NCI-H1105 treated with DMSO at 0.1 percent for 48 hours (cell line): ENCODE measurements at places on chromosomes 12 and 14.

DNA sequence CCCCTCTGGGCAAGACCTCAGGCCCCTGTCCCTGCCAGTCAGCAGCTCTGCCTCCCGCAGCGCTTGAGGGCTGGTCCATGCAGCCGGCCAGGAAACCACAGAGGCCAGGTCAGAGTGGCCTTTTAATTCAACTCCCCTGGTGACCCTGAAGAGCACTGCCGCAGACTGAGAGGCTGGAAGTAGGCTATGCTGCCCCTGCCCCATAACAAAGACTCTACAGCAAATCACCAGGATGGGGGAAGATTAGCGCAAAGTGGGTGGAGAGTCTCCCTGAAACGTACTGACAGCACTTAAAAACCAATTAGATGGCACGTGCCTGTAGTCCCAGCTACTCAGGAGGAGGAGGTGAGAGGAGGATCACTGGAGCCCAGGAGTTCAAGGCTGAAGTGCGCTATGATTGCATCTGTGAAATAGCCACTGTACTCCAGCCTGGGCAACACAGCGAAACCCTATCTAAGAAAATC lies 70.5 kb downstream of the ITPK1 start:
- no peak for DNase-seq

- DNase-seq = no peak
These were observed 52.3 kb downstream of the KCNK10 start for GRCh38 chr14:88270776-88271175.

- no peak for DNase-seq
These were observed 92.2 kb downstream of the SLC5A8 start for GRCh38 chr12:101117842-101118241.

DNA sequence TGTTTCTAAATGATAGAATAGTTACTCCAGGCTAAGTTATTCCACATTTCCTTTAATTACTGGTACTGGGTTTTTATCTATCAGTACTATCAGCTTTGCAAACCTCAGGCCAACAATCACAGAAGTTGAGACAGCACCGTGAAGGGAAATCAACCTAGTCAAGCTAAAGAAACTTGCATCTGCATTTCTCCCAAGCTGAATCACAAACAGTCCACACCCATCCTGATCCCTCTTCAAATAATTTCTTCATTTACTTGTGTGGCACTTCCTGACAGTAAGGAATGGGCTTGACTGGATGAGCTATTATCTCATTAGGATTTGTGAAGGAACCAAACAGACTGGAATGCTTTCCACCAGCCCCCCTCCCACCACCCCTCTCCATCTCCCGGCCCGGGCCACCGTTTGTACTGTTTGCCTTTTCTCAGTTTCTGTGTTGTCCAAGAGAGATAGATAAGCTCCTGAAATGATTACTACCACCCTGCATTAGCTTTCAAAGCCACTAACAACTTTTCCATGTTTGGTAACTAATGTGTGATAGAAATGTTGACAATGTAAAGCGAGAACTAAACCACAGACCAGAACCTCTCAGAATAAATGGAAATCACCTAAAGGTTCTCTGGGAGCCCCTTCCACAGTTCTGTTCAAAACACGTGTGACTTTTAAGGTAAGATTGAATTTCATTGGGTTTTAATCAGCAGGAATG lies 236.3 kb downstream of the SLC25A21 start:
- no peak for DNase-seq

GRCh38 chr12:105977236-105977635 lies 161.5 kb downstream of the NUAK1 start:
- DNase-seq = no peak

- DNase-seq = no peak
These were observed 6.5 kb downstream of the KCNK10 start for GRCh38 chr14:88316521-88316920.

GRCh38 chr14:50035214-50035613 lies 81.2 kb downstream of the VCPKMT start:
- no peak for DNase-seq

GRCh38 chr14:75411214-75411540 lies 16.6 kb upstream of the JDP2 start:
- peak; percentile 64 for DNase-seq

DNA sequence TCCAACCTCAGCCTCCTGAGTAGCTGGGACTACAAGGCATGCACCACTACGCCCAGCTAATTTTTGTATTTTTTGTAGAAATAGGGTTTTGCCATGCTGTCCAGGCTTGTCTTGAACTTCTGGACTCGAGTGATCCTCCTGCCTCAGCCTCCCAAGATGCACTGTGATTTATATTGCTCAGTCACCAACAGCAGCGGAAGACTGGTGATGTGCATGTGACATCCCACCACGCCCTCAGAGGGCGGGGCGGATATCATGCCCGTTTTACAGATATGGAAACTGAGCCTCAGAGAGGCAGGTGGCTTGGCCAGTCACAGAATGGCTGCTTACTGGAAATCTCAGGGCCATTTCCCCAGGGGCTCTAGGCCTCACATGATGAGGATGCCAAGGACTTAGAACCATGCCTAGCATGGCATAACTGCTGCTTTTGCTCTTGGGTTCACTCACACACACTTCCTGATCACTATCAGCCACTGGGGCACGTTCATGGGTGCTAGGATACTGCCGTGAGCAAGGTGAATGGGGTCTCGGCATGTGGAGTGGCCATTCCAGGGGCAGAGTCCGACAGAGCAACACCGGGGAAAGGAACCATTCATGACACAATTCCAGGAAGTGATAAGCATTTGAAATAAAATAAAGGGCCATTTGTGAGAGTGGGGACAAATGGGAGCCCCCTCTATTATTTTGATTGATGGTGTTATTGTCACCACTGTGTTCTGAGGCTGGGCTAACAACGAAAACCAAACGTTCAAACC lies 31.9 kb downstream of the RBM19 start:
- no peak for DNase-seq

DNA sequence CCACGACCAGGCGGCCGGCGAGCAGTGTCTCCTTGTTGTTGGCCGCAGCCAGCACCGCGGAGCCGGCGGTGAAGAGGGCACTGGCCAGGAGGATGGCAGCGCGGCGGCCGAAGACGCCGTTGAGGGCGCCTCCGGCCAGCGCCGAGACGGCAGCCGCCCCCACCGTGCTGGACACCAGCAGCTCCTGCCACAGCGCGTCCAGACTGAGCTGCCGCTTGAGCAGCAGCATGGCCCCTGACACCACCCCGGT lies 691 bp downstream of the SLC2A13 start:
- DNase-seq = no peak

GRCh38 chr12:121786440-121786825 lies 7.1 kb downstream of the RHOF start:
- DNase-seq = no peak

GRCh38 chr14:70086685-70087379 lies 101.9 kb downstream of the SLC8A3 start:
- peak; percentile 44 for DNase-seq

GRCh38 chr12:4505376-4505986 lies 33.2 kb upstream of the RAD51AP1 start:
- no peak for DNase-seq

- no peak for DNase-seq
These were observed 289.8 kb downstream of the DPF3 start for GRCh38 chr14:72604133-72604532.

GRCh38 chr12:98483621-98484503 lies 31.5 kb upstream of the TMPO start:
- DNase-seq = no peak

- DNase-seq = no peak
These were observed 228.0 kb downstream of the MON2 start for GRCh38 chr12:62694632-62695031.

DNA sequence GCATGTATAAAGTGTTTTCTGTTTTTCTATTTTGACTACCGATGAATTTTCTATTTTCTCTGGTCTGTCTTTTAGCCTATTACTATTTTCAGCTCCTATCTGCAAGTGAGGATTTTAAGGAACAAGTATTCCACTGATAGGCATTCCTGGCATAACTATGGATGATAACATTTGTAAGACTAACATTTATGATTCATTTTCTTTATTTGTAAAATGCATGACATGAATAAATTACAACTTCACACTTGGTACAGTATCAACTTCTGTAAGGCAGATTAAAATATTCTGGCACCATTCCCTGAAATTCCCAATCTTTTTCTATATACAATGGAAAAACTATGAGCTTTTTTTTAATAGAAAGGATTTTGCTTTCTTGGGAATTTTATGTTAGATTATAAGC lies 121.0 kb upstream of the GARIN2 start:
- DNase-seq = no peak

DNA sequence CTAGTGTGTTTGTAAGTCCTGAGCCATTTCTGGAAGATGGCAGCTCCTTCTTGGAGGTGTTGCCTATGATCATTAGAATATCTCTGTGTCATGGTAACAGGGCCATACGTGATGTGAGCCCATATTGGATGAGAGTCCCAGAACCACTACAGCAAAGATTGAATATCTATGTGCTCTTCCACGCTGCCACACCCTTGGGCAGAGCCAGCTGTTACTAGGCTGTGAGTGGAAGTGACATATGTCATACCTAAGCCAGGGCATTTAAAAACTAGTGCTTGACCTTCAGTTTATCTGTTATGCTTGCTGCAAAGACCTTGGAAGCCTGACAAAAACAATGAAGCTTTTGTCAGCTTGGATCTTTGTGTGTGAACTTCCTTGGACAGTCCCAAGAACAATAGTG lies 495.1 kb upstream of the CCDC196 start:
- DNase-seq = no peak

- no peak for DNase-seq
These were observed 14.3 kb downstream of the HECTD4 start for GRCh38 chr12:112367965-112368364.

DNA sequence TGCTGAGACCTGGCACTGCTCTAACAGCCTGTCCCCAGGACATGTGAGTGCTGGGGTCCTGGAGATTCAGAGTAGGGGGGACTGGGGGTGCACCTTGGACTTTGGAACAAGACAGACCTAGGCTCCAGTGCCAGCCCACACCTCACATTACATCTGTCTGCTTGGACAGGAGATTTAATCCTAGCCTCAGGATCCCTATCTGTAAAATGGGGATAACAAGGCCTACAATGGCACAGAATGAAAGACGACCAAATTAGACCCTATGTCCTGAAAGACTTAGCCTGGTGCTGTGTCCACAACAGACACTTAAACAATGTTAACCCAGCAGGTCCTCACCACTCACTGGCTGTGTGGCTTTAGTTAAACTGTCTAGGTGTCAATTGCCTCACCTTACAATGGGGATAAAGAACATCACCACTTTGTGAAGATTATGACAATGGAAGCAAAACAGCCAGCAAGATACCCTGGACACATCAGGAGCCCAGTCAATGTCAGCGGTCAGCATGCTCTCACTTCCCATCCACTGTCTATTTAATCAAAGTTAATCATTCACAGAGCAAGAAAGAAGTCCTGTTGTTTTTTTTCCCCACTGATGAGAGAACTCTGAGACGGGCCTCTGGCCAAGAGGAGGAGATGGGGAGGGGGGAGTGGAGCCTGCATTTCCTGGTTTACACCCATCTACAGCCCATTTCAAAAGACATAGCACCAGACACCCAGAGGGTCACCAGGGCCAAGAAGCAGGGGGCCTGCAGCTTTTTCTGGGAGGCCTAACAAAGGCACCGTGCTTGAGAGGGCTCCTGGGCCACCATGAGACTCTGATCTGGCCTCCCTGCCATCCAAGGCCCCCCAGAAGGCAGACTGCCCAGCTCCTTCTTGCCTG lies 40.6 kb downstream of the ACTN1 start:
- no peak for DNase-seq

- DNase-seq = no peak
These were observed 1.5 kb downstream of the SAMD15 start for GRCh38 chr14:77378701-77379100.

DNA sequence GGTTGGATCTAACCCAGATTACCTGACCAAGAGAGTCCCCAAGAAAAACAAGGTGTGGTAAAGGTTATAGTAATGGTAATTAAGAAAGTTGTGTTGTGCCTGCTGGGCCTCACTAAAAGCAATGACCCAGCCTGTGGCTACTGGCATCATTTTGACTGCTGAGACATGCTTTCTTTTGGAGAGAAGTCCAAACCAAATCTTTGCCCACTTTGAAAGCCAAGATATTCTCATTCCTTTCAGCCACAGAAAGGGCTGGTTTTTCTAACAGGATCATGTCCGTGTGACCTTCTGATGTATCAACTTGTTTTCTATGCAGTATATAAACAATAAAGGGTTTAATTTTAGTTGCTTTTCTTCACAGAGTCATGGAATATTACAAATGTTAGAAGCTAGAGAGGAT lies 388.6 kb downstream of the RAD51B start:
- DNase-seq = no peak

DNA sequence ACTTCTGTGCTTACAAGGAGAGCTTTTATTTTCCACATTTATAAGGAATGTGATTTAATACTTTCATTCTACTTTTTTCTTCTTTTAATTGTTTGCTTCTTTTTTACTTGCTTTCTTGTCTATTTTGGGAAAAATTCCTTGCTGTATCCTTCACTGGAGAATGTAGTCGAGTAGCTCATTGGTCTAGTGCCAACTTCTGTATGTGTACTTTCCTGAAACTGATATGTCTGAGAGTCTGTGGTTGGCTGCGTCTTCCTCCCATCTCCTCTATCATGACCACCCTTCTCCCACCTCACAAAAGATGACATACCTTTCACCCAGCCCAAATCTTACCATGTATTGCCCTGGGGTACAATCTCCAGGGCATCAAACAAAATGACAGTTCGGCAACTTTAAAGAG lies 51.8 kb downstream of the MSRB3 start:
- DNase-seq = peak; percentile 44

GRCh38 chr14:58244556-58245387 lies at the start of gene PSMA3:
Gene PSMA3, plus strand, starts transcription at chr14:58244843. Its CDS starts 78 bp downstream, at chr14:58244921.
- DNase-seq = peak; percentile 99

- peak; percentile 6 for DNase-seq
These were observed 100.0 kb downstream of the PRIMA1 start for GRCh38 chr14:93688239-93688666.

GRCh38 chr14:100835548-100836310 lies 9.8 kb downstream of the MEG3 start:
- DNase-seq = no peak

DNA sequence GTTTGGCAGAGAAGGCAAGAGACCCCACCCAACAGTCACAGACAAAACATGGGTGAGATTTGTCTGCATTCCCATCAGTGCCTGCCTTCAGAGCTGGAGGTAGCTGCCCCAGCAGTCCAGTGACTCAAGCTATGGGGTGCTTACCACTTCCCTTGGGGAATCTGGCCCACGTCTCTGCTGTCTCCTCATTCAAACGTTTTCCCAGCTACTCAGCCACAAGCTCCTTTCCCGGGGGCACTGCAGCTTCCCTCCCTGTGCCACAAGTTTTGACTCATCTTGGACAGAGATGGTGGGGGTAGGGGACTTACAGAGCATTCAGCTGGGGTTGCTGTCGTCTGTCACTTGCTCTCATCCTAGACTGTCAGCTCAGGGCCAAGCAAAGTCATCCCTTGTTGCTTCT lies 66.6 kb downstream of the FBXL14 start:
- DNase-seq = no peak

DNA sequence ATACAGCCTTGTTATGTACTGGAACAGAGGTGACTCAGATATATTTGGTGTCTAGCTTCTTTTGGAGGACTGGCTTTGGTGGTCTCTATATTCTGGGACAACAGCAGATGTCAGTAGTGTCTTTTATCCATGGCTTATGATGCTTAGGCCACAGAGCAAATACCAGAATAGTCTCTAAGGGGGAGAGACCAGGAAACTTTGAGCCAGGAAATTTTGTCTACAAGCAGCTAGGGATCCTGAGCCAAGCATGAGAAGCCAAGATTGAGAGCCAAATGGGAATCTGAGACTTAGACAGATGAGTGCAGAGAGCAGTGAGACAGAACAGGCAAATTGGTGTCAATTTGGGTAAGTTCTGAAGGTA lies 28.4 kb upstream of the PTPRR start:
- no peak for DNase-seq
